ENCODE measurements at places on chromosomes 11 and 22.

- DNase-seq = no peak
Observed at GRCh38 chr22:35873426-35873825, 155.2 kb downstream of the RBFOX2 start.

GRCh38 chr11:120601536-120601935 lies 90.0 kb downstream of the GRIK4 start:
- no peak for DNase-seq

- DNase-seq = no peak
Observed at GRCh38 chr11:26632691-26633159, 60.7 kb upstream of the MUC15 start.

DNA sequence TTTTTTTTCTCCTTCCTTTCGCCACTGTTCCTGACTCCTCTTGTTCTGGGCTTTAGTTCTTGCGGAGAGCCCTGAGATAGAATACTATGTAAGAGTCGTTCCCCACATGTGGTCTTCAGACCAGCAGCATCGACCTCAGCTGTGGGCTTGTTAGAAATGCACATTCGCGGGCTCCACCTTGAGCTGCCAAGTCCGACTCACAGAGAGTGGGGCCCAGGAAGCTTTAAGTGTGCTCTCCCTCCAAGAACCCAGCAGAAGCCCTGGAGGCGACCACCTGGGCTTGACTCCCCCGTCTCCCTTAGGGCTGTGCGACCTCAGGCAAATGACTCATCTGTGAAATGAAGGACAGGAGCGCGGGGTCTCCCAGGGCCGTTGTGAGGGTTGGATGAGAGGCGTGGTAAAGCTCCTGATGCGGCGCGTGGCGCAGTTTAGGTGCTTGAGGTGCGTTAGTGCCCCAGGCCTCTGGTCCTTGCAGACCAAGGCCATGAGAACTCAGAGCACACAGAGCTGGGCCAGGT lies 18.8 kb downstream of the SAMM50 start:
- DNase-seq = no peak

- no peak for DNase-seq
Observed at GRCh38 chr22:30402028-30402765, 5.4 kb downstream of the SEC14L2 start.

GRCh38 chr22:44360668-44361381 lies 48.1 kb upstream of the SHISAL1 start:
- no peak for DNase-seq

DNA sequence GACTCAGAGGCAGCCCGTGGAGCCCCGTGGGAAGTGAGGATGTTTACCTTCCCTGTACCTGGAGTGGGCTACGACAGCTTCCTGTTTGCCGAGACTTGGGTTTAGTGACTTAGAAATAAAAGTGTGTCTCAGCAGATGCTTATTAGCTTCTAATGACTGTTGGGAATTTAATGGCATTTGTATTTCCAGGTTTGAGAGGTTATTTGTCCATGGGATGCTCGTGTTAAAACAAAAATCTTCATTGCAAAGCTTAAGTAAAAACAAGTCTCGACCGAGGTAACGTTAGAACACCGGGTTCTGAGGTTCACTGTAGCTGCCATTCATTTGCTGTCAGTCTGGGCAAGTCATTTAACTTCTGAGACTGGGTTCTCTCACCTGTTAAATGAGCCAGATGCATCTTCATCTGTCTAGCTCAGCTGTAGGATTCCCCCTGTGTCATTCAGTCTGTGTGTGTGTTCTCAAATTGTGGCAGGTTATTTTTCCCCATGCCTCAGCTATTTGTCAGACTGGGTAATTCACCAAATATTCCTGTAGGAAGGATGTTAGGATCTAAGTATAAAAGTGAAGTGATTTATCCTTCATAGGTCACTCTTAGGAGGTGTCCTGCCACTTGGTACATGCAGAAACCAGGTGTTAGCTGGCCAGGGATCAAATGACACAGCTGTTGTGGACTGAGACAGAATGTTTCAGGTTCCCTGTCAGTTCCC lies 791 bp downstream of the EI24 start:
- no peak for DNase-seq

GRCh38 chr22:20249797-20250354 lies 18.2 kb downstream of the RTN4R start:
- no peak for DNase-seq

GRCh38 chr11:94544646-94545263 lies 1.0 kb downstream of the FUT4 start:
- DNase-seq = no peak

DNA sequence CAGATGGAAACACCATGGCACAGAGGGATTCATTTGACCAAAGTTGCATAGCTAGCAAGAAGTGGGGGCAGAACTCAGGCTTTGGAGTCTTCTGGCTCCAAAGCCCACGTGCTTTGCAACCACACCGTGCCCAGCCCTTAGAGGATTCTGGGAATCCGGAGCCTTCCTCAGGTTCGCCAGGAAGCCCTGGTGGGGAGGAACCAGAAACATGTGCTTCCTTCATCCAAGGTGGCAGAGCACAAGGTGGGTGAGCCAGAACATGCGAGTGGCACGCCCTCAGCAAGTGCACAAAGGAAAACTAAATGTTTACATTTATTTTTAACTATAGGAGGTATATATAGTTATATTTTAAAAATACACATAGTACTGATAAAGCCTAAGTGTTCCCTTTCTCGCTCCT lies 151.9 kb upstream of the NECTIN1 start:
- DNase-seq = no peak

GRCh38 chr11:26522912-26523610 lies 49.0 kb downstream of the MUC15 start:
- DNase-seq = no peak

GRCh38 chr11:121274332-121274991 lies 18.1 kb upstream of the SC5D start:
- no peak for DNase-seq

DNA sequence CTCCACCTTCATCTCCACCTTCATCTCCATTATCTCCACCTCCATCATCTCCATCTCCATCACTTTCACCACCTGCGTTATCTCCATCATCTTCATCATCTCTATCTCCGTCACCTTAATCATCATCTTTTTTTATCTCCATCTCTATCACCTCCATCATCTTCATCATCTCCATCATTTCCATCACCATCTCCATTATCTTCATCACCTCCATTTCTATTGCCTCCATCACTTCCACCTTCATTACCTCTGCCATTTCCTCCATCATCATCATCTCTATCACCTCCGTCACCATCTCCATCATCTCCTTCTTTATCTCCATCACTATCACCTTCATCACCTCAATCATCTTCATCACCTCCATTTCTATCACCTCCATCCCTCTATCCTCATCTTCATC lies 573.5 kb downstream of the TBC1D22A start:
- no peak for DNase-seq

DNA sequence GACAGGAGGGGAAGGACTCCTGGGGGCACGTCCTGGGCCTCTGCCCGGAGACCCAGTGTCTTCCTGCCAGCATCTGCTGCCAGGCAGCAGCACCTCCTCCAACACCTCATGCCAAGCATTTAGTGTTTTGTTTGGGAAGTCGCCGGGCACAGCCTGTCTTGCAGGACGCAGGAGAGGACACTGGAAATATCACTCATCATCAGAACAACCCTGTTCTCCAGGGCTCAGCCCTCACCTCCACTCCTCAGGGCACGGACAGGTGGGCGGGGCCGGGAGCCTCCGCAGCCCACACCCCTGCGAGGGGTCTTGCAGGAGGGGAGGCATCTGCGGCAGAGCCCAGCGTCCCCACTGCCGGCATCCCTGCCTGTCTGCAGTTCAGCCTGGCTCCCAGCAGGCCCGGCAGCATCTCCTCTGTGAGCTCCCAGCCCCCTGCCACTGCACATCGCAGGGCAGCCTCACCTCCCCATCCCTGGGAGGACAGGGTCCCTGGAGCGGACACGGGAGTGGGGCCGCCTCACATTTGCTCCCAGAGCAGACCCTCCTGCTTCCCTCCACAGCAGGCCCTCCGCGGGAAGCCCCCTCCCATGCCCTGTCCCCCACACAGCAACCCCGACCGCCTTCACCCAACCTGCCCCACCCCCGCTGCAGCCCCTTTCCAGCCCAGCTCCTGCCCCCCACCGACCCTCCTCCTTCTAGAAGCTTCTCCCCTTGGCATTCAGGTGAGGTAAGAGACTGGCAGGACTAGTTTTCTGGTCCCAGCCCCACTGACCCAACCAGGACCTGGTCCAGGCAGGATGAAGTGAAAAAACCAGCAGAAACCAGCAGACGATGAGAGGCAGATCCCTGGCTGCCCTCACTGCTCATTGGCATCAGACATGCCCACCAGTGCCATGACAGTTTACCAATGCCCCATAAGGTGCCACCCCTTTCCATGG lies 72.7 kb downstream of the BRD1 start:
- DNase-seq = no peak

GRCh38 chr22:27226666-27227065 lies 569.3 kb downstream of the MIAT start:
- no peak for DNase-seq

- DNase-seq = no peak
Observed at GRCh38 chr11:65083134-65083833, 556 bp downstream of the CDCA5 start.

DNA sequence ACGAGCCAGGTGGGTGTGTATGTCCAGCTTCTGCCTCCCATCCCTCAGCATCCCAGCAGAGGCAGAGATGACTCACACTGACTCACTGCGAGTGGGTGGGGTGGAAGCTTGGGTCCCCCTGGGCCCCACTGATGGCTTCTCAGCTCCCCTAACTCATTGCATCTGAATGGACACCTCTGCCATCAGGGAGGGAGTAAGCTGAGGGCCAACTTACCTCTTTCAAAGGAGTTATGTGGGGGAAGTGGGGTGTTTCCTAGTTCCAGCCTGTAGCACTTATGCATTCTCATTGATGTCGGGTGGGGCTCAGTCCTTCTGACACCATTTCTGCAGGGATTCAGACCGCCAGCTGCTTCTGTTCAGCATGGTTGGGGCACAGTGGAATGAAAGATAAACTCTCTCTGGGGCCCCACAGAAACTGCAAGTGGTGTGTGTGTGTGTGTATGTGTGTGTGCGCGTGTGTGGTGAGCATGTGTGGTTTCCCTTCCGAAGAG lies 1425.8 kb downstream of the TBC1D22A start:
- no peak for DNase-seq

DNA sequence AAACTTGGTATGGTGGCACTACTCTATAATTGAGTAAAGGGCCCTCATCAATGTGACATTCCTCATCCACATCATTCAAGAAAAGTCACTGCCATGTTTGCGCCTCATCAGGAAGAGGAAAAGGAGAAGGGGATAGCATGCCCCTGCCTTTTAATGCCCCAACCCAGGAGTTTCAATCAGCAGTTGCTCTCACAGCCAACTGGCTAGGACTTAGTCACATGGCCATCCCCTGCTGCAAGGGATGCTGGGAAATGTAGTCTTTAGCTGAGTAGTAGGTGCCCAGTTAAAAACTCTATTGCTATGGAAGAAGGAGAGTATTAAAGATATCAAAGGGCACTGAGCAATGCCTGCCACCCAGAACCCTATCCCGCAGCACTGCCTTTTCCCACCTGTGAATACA lies 10.9 kb upstream of the CCND1 start:
- no peak for DNase-seq

- no peak for DNase-seq
Observed at GRCh38 chr11:61482513-61482912, 26.0 kb upstream of the LRRC10B start.

DNA sequence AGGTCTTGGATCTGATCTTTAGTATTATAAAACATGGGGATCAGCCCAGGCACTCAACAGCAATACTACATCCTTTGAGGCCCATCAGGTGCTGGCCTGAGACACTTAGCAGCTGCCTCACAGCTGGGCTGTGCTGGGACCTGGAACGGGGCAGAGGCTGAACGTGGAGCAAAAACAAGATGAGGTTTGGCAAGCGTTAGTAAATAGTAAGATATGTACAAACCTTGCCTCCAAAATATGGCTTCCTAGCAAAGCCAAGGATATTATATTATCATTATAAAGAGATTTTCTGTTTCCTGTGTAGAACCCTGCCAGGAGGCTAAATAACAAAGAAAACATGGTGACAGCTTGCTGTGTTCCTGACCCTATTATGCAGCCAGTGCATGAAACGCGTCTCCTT lies 60.0 kb upstream of the SPON1 start:
- no peak for DNase-seq

- no peak for DNase-seq
Observed at GRCh38 chr11:110100476-110101240, 7.5 kb downstream of the ZC3H12C start.

DNA sequence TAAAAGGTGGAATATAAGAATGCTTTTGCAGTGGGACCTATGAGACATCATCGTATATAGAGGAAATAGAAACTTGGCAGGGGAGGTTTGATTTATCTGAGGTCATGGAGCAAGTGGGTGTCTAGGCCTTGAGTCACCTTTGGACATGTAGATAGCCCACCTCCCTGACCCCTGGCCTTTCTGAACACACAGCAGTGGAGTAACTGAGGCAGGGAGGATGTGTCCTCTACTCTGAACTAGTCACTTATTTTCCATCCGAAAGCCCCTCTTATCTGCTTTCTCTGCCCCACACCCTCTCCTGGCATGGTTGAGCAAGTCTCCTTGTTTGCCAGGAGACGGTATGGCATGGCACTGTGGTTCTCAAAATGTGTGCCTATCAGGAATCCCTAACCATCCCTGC lies 7.9 kb downstream of the CD82 start:
- DNase-seq = no peak
